ENCODE measurements at places on chromosomes 12 and 14.
A peak's percentile ranks its signal among the peaks of the same experiment; 100 is the strongest.

- DNase-seq = no peak
These were observed 56.9 kb downstream of the CDC42BPB start for GRCh38 chr14:103000291-103000921.

DNA sequence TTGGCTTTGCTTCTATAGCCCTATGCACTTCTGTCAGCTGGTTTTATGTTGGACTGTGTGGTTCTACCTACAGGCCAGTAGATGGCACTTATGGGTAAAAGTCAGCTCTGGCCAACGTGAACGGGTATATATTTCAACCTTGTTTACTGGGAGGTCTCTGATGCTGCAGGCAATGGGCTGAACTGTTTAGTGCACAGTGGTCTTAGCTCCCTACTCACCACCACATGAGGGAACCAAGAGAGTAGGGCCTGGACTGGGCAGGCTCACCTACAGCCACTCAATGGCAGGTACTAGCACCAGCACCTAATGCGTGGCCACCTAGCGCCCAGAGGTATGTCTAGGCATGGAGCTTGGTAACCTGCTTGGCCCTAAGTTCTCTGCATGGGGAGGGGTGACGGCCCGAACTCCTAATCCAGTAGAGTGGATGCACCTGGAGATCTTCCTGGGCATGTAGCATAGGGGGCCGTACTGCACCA, 481.8 kb downstream of the TMEM117 start:
- DNase-seq = peak; percentile 58

GRCh38 chr14:29783556-29783955, 144.1 kb downstream of the PRKD1 start:
- no peak for DNase-seq

- no peak for DNase-seq
These were observed 423.3 kb upstream of the RGS6 start for GRCh38 chr14:71508901-71509300.

DNA sequence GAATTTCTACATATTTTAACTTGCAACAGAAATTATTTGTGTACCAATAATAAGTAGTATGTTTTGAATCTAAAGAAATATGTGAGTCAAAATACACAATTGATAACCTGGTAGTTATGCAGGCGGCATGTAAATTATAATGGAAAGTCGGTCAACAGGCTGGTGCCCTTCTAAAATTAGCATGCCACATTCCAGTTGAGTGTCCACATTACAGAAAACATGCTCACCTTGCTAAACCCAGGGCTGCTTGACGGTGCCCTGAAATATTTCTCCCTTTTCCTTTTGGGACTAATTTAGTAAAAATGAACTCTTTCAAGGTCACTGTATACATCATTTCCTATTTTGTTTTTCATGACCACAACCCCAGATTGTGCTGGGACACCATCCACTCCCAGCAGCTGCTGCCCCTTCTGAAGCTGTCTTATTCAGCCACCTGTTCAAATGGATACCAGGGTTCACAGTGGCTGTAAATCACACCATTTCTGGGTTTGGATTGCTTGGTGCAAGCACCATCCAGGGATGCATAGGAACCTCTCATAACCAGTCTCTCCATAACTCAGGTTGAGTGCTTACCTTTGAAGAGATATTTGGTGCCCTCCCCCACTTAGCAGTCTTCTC, 110.6 kb downstream of the ANO6 start:
- DNase-seq = no peak

- no peak for DNase-seq
These were observed 36.3 kb upstream of the PLEKHA5 start for GRCh38 chr12:19093218-19093617.

DNA sequence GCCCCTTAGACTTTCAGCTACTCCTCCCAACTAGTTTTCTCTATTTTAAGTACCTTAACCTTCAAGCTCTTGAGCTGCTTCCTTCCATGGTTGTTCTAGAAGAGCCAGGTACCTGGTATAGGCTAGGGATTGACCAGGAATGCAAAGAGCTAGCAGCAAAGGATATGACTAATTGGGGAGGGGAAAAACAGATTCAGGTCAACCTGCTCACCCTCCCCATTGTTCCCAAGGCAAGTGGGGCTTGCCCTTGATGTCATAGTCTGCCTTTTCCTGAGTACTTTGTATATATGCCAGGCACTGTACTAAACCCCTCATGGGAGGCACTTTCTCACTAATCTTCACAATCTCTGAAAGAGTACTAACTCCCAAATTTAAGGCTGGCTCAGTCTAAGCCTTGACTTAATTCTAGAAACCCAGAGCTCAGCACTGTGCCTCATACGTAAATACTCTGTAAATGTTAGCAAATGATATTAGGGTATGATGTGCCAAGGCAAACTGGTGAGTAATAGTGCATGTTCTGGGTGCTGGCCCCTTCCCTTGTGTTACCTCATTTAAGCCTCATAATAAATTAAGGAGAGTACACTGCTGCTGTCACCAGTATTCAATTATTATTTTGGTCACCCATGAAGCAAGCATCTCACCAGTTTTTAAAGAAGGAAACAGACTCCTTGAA, 42.2 kb downstream of the SUDS3 start:
- no peak for DNase-seq

- no peak for DNase-seq
These were observed 48.7 kb upstream of the TRAF3 start for GRCh38 chr14:102728501-102728900.

- DNase-seq = no peak
These were observed 333.8 kb downstream of the PDZRN4 start for GRCh38 chr12:41521872-41522379.

- DNase-seq = no peak
These were observed 71.9 kb downstream of the RESF1 start for GRCh38 chr12:32031109-32031508.

DNA sequence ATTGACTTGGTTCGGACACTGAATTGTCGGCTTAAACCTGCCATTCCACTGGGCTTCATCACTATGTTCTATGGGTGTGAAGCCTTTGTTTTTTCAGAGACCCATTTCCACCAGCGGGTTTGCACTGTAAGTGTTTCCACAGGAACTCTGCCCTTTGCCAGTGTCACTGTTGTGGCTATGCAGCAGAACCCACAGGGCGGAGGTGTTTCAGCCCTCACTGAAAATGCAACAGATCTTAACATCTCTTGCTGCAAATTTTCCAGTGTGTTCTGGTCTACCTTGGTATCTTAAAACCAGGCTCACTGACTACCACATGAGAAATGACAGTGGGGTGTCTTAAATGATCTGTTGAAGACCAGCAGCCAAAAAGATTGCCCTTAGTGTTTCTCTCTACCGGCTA, 21.1 kb downstream of the PRKCH start:
- DNase-seq = no peak

GRCh38 chr12:20320552-20320951, 47.8 kb upstream of the PDE3A start:
- no peak for DNase-seq

- DNase-seq = no peak
These were observed 36.2 kb downstream of the TMEM120B start for GRCh38 chr12:121748571-121749265.

GRCh38 chr14:70907996-70908934, 1.0 kb downstream of the PCNX1 start:
- DNase-seq = peak; percentile 56

- DNase-seq = peak; percentile 11
These were observed 60.9 kb upstream of the OR4E1 start for GRCh38 chr14:21734457-21735074.

- no peak for DNase-seq
These were observed 734.2 kb downstream of the MED13L start for GRCh38 chr12:115543269-115543668.

DNA sequence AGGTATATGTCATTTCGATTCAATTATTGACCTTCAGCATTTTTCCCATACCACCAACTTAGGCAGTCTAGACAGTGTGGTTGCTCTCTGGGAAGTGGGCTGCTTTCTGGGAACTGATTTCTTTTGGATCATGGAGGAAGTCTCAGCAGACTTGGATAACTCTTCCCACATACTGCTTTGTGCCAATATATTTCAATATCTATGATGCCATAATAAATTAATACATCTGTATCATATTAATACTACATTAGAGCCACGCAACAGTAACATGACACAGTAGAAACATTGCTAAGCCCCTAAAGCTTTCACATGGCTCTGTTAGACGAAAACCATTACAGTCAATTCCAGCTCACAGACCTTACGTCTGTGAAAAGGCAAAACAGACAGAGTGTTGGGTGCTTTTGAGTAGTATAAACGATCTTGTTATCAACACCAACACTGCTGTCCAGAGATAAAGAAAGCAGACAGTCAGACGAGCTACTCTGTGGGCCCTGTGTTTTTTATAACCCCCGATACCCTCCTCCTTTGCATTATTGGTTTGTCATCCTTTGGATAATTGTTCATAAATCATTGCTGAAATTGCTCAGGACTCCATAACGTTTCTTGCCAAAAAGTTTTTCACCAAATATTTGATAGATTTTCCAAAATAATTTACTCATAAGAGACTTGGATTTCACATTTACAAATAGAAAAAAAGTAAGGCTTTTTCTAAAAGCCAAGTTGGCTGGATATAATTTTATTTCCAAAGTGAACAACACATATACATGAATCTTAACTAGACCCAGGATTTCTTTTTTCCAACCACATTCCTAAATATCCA, 439.7 kb downstream of the ADAMTS20 start:
- no peak for DNase-seq

GRCh38 chr12:45049912-45050750, 768 bp downstream of the DBX2 start:
- DNase-seq = no peak

GRCh38 chr14:76201162-76201561, 49.4 kb downstream of the GPATCH2L start:
- DNase-seq = no peak

GRCh38 chr12:117032593-117033381, 66.4 kb downstream of the TESC start:
- peak; percentile 70 for DNase-seq

- DNase-seq = no peak
These were observed 199.8 kb downstream of the RBM19 start for GRCh38 chr12:113766131-113766878.

DNA sequence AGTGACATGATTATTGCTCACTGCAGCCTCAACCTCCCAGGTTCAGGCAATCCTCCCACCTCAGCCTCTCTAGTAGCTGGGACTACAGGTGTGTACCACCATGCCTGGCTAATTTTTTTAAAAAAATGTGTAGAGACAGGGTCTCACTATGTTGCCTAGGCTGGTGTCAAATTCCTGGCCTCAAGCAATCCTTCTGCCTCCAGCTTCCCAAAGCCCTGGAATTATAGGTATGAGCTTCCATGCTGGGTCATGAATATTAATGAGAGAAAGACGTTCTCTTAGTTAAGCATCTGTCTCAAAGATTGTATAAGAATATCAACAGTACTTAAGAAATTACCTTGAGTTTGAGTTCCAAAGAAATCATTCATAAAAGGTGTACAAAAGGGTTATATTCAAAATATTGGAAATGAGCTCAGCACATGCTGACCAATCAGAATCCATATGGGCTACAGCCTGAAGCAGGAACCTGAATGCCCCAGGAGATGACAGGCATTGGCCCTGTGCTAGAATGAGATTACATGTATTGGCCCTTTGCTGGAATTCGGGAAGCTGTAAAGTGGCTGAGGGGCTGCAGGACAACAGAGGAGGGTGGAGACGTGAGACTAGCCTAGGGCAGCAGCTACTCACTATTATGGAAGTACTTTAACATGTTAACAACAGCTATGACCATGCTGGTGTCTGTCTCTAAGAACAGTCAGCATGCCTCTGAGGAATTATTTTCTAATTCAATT, 157.0 kb upstream of the CPNE8 start:
- no peak for DNase-seq

DNA sequence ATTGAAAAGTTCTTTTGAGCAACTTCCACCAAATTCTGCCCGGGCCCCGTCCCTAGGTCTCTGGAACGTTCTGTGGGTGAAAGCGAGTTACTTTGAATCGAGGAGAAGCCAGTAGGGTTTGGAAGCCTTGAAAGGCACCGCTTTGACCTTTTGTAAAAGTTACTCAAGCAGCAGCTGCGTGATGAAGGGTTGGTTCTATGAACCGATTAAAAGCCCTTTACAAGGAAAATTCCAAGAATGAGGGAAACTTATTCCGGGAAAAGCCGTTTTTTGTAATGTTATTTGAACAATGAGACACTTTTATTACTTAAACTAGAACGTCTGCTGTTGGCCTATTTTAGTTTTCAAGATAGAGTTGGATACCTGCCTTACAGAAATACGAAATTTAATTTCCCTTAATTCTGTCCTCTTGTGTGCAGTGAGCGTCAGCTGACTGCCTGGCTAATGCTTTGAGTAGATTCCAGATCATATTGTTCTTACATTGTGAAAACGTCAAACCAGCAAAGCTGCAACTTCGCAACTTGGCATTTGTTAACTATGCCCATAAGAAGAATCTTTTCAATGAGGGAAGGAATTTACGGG, 906 bp downstream of the LARP4 start:
- no peak for DNase-seq

- no peak for DNase-seq
These were observed 22.2 kb upstream of the C12orf71 start for GRCh38 chr12:27104546-27104945.

- no peak for DNase-seq
These were observed 429 bp upstream of the PLEKHA5 start for GRCh38 chr12:19129122-19129485.

DNA sequence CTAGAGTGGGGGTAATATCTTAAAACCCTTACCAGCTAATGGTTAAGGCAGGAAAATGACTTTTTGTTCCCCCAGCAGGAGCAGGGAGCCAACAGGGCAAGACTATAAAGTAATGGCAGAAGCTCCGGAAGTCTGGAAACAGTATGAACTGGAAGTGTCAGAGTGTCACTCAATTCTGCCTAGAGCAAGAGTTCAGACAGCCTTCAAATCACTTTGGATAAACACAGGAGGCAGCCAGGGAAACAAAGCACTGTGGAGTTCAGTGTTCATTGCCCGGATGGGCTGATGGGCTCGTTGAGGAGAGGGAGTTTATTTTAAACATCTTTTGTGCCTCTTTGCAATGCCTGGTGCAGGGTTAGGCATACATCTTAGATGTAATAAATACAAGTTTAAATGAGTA, 16.5 kb upstream of the DYRK2 start:
- DNase-seq = no peak

DNA sequence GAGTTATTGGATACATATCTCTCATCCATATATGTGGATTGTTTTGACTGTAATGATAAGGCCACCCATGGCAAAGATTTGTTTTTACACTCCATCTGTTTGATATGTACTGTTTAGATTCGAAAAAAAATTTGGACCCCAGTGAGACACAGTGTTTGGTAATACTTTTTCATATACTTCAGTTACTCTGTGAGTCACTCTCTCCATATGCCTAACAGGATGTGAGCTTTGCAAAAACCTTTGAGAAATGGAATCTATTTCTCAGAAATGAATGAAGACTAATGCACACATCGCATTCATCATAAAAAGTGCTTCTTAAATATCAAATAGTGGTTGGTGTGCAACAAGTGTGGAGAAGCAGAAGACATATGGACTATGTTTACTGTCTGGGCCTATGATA, 781.5 kb downstream of the SLC6A15 start:
- no peak for DNase-seq

GRCh38 chr14:98234208-98234607, 1037.8 kb downstream of the BCL11B start:
- DNase-seq = no peak

- no peak for DNase-seq
These were observed 445.5 kb upstream of the FBXO33 start for GRCh38 chr14:39877577-39878190.
